ENCODE measurements at places on chromosomes 3 and 15.

- no peak for DNase-seq
Measured at GRCh38 chr15:81092559-81092902, 41.5 kb upstream of the CFAP161 start.

- DNase-seq, result peak; percentile 67
Measured at GRCh38 chr15:66862940-66863335, 160.9 kb downstream of the SMAD6 start.

GRCh38 chr3:16600780-16601536, 4.3 kb downstream of the DAZL start:
- peak; percentile 83 for DNase-seq

DNA sequence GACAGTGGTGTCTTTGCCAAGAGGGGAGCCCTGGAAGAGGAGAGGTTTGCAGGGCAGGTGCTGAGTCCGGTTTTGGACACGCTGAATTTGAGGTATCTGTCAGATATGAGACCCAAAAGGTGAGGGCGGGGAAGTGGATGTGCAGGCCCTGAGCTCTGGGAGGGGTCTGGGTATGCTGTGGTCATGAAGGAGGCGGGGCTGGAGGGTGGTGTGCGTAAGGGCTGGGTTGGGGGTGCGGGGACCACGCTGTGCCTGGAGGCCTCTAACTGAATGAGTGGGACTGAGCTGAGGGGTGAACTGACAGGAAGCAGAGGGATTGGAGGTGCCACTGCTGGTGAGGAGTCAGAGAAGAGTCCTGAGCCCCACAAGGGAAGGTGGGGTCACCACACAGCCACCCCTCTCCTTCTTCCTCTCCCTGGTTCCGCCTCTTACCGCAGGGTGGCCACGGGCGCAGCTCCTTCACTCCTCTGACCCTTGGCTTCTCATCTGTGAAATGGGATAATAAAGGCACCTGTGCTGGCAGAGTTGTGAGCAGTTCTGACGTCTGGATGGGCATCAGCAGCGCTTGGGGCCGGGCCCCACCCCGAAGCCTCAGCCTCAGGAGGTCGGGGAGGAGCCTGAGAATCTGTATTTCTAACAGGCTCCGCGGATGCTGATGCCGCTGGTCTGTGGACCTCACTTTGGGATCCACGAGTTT, 28.8 kb downstream of the PSTPIP1 start:
- no peak for DNase-seq

DNA sequence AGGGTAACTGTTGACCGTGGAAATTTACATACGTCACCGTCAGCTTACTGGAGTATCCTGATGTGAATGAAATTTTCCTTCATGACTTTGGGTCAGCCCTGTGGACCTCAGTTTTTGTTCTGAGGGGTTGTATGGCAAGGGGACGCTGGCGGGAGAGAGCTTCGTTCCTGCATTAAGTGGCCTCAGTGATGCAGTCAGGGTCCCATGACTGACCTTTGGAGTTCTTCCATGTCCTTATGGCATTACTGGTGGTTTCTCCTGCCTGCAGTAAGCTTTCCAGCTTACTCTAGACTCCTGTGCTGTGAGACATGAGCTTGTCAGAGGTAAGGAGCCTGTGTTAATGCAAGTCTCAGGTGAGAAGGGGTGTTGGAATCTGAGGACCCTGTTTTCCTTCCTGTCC, 1.8 kb downstream of the CD276 start:
- no peak for DNase-seq

GRCh38 chr3:154427685-154428285, 2.2 kb downstream of the GPR149 start:
- no peak for DNase-seq

GRCh38 chr3:33658991-33659848, 58.8 kb downstream of the CLASP2 start:
- DNase-seq, result no peak

- DNase-seq, result no peak
Measured at GRCh38 chr3:58474967-58475578, 16.8 kb upstream of the KCTD6 start.

DNA sequence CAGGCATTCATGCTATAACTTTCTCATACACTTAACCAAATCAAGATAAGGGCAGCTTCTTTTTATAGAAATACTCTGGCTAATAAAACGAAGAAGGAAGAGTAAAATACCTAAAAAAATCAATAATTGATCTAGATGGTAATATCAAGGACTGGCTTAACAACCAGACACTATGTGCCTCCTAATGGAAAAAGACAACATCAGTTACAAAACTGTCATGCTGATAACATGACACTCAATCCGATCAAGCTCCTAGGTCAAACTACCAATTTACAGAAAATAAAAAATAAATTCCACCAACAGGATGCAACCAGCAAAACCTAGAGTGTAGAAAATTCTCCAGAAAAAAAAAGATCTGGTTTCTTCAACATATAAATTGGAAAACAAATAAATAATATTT, 634.6 kb downstream of the IGSF11 start:
- no peak for DNase-seq

GRCh38 chr15:74843891-74844299, 939 bp upstream of the ULK3 start:
- no peak for DNase-seq

DNA sequence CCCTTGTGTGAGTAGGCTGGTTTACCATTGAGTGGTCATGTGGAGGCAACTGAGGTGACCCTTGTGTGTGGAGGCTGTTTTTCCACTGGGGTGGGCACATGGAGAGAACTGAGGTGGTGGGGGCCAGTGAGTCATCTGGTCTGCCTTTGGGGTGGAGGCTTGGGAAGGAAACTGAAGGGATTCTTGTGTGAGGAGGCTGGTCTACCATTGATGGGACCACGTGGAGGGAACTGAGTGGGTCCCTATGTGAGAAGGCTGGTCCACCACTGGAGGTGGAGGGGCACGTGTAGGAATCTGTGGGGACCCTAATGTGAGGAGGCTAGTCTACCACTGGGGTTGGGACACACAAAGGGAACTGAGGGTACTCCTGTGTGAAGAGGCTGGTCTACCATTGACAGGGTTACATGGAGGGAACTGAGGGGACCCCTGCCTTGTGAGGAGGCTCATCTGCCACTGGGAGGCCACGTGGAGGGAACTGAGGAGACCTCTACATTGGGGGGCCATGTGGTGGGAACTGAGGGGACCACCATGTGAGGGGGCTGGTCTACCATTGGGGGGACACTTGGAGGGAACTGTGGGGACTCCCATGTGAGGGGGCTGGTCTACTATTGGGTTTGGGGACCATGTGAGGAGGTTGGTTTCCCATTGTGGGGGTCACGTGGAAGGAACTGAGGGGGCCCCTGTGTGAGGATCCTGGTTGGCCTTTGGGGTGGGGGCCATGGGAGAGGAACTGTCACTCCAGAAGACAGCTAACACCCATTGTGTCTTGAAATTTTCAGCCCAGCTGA, 164.5 kb downstream of the WNT7A start:
- no peak for DNase-seq

DNA sequence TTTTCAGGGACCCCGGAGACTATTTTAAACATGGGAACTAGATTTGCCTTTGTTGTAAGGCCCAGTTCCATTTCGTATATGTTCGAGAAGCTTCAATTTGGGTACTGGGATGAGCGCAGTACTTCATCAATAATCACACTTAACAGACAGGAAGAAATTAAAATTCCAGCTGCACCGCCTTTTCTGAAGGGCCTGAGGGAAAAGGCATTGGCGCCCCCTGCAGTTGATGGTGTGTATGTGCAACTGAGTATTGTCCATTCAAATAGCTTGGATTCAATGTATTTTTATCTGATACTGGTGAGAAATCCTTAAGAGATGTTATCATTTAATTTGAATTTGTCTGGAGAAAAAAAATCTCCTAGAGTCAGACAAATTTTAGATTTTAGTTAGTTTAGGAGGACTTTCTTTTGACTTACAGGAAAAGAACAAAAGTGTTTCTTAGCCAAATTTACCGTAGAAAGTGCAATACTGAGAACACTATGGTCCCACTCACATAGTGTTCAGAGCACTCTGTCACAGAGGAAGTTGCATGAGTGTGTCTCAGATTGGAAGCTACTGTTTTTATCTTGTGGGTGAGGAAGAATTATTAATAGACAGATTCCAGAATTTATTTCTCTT, 5.4 kb upstream of the ALDH1A2 start:
- DNase-seq, result peak; percentile 13

DNA sequence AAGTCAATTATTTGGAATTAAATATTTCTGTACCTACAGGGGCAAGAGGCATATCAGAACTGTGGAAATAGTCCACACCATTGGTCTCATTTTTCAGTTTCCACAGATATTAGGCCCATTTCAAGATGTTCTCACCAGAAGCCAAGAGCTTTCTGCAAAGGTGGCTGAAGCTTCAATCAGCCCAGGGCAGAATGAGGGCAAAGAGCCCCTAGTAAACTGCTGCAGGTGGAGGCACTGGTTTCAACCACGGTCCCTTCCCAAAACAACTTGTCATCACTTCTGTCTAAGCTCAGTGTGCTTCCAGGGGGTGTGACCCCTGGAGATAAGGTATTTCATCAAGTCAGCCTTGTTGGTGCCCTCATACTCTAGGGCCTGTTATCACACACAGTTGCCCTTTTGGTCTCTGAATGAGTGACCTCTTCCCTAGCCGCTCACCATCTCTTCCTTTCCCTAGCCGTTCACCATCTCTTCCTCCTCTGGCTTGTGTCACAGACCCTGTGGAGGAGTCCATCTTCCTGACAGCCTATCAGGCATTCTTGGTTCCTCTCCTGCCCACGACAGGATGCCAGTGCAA, 21.2 kb downstream of the IL17RD start:
- DNase-seq, result no peak

- no peak for DNase-seq
Measured at GRCh38 chr15:80645494-80646065, 49.5 kb upstream of the ABHD17C start.

GRCh38 chr15:47756872-47757271, 39.6 kb downstream of the SEMA6D start:
- DNase-seq, result no peak

DNA sequence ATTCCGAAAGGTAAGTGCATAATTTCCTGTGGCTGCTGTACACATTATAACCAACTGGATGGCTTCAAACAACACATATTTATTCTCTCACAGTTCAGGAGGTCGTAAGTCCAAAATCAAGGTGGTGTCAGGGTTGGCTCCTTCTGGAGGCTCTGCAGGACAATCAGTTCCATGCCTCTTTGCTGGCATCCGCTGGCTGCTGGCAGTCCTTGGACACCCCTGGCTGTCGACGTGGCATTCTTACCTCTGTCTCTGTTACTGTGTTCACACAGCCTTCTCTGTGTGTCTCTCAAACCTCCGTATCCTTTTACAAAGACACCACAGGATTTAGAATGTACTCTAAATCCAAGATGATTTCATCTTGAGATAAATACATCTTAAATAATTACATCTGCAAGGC, 398.8 kb upstream of the ATP10A start:
- DNase-seq, result no peak

DNA sequence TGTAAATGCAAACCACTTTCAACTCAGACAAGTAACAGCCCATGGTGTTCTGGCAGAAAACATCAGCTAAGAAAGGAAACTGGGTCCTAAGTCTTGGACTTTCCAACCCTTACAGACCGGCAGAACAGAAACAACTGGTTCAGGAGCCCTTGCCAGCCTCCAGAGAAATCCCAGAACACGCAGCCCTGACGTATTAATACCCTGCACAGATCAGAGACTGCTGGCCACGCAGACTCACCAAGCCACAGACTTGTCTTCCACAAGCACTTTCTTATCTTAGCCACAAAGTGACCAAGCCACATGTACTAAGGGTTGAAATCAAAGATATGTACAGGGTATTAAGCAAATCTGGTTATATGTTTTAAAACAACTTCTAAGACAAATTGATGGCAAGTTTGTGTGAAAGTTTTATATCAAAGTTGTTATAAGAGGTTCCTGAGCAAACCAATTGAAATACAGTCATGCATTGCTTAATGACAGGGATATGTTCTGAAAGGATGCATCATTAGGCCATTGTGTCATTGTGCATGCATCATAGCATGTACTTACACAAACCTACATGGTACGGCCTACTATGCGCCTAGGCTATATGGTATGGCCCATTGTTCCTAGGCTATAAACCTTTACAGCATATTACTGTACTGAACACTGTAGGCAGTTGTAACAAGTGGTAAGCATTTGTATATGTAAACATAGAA, 36.8 kb downstream of the BTD start:
- no peak for DNase-seq

- no peak for DNase-seq
Measured at GRCh38 chr3:158717576-158717975, 14.7 kb downstream of the RARRES1 start.

DNA sequence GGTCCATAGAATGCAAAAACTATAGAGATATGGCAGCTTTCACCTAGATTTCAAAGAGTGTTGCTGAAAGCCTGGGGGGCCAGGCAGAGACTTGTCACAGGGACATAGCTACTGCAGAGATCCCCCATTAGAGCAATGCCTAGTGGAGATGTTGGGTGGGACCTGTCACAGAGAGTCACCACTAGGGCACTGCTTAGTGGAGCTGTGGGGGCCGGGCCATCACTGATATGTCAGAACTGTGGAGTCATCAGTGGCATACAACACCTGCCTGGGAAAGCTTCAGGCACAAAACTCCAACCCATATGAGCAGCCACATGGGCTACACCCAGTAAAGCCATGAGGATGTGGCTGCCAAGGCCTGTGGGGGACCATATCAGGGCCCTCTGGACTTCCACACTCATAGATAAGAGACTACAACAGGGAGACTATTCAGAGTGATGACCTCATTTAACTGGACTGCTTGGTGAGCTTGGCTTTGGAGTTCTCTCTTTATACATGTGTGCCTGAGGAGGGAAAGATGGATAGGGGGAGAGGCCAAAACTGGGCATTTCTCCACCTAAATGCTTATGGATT, 176.3 kb downstream of the ZNF621 start:
- no peak for DNase-seq

DNA sequence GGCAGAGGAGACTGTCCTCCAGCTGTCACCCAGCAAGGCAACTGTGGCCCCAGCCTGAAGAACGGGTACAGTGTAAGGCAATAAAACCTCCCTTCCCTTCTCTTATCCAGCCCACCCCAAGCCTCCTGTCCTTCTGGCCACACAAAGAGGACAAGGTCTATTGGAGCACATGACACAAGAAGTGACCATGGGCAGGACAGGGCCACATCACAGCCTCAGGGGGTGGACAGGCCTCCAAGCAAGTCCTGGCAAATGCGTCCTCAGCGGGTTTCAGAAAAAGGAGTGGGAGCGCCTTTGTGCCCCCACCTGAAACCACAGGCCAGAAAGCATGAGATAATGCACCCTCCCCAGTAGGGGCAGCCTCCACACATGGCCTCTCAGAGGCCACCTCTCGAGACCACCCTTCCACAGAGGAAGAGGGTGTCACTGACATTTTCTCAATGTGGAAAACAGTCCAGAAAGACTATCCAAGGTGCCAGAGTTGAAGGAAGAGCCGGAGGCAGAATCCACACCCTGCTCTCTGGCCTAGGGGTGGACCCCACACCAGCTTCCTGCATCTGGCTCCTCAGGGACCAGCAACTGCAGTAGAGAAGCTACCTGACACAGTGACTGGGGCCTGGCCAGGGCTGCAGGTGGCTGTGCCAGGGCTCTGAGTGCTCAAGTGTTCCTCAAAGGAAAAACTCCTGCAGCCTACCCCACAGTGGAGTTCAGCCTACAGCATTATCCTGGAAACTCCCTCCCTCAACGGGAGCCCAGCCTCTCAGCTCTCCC, 43.9 kb downstream of the CCDC12 start:
- no peak for DNase-seq

GRCh38 chr3:5423076-5423475, 235.6 kb downstream of the EDEM1 start:
- no peak for DNase-seq

- DNase-seq, result no peak
Measured at GRCh38 chr3:13292375-13292774, 127.7 kb downstream of the NUP210 start.

- DNase-seq, result no peak
Measured at GRCh38 chr3:171676601-171677175, 133.6 kb downstream of the PLD1 start.
